Stimulated activated CD8-positive, alpha-beta memory T cell treated with anti-CD3 and anti-CD28 coated beads, Interleukin-2, amount 100 ng/mL, for 48 hours (primary cell): ENCODE measurements at places on chromosomes 4 and X.

DNA sequence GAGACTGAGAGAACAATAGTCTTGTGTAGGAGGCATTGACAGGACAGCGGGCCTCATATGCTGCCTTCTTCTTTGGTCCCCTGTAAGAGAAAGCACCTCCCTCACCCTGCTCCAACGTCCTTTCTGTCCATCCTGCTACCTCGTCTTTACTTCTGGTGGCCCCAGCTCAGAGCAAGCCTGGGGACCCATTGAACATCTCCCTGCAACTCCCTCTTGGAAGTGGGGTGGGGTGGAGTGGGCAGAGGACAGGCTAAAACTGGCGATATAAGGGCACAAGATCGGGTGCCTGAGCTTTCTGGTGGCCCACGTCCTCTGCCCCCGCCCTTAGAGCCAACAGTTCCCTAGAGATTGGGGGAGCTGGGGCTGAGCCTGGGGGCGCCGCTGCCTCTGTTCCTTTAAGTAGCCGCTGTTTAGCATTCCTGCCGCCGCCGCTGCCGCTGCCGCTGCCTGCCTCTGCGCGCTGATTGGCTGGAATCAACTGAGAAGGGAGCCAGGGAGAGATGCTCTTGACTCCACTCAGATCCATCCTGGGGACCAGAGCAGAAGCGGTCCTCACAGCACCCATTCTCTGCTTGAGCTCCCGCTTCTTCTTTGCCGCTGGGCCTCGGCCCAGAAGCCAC lies at the start of gene DLG3:
DLG3 (plus strand) TSS at position 510 of the 620 bp plus-strand sequence. CDS start 367 bp downstream, outside the sequence.
- no peak for DNase-seq

- DNase-seq = no peak
Observed at GRCh38 chr4:26826721-26827120, 33.9 kb upstream of the STIM2 start.

- no peak for DNase-seq
Observed at GRCh38 chrX:43808231-43808630, 74.0 kb downstream of the MAOB start.

DNA sequence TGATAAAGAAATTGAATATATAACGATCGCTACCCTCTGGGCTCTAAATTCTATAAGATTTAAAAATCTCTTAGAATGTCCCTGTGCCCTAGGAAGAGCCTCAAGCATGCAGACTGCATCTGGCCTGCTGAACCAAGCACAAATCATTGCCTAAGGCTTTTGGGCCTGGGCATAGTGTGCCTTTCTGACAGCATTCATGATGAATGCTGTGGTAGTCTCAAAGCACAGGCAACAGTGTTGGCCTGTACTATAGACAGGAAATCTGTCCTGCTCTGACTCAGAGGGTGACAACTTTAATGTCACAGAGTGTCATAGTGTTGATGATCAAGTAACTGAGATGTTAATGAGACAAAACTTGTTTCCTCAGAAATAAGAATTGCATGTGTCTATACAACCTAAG lies 717.3 kb downstream of the STIM2 start:
- no peak for DNase-seq

DNA sequence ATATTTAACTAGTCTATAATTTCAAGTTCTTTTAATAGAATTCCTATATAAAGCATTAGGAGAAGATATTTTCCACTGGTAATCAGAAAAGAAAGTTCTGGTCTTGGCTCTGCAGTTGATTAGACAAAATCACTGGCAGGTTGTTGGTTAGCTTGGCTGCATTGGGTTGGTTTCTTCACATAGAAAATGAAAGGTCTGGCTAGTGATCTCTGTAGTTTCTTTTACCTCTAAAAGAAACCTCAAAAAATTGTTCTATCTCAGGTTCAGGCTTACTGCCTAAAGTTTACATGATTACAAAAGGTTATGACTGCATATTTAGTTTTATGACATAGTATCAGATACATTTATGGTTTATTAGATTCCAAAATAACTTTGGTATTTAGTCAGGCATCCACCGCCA lies 95.8 kb upstream of the NAP1L5 start:
- no peak for DNase-seq

- DNase-seq = no peak
Observed at GRCh38 chr4:188305690-188306089, 166.4 kb downstream of the TRIML1 start.

DNA sequence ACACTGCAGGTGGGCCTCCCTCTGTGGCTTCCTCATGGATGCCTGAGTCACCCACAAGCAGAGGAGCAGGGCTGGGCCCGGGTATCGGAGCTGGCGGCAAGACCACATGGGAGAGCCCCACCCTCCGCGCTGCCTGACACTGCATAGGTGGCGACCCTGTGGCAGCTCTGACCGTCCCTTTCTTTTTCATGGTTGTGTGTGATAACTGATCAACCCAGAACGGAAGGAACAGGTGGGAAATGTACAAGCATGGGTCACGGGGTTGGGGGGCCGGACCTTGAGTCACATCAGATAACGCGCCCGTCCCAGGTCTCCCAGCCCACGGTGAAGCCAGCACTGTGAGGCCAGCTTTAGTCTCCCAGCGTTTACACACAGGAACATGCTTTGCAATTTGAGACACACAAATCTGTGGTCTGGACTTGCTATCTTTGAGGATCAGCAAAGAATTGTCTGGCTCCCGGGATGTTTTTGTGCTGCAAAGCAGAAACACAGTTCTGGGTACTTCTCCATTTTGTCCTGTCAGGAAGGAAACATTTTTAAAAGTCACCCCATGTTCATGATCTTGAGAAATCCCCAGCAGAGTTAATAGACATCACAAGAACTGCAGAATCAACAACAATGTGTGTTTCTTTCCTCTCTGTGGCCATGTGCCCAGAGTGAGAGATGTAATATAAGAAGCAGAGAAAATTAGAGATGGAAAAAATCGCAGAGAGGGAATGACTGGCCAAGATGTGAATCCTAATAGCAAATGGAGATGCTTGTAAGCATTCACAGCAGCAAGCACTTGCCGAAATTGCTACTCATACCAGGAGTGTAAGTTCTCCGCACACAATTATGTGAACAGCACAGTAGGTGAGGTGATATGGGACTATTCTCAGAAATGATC lies 70.1 kb upstream of the CBR4 start:
- peak; percentile 19 for DNase-seq
